Jurkat, Clone E6-1 (cell line): ENCODE measurements at places on chromosomes 2 and 18.

DNA sequence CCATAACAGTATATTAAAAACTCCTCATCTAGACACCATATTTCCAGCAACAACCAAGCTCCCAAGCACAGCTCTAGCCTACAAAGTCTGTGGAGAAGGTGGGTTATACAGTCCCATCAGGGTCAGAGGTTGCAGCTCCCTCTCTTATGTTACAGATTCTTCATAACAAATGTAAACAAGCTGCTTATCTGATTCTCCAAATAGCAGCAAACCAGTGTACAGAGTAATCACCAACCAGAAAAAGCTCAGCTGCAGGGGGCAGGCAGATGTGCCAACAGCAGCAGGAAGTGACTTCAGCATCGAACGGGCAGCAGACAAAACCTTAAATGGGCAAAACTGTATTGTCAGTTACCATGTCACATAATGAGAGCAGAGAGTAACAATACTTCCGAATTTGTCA, 52.9 kb upstream of the NABP1 start:
- DNase-seq = peak; percentile 44

DNA sequence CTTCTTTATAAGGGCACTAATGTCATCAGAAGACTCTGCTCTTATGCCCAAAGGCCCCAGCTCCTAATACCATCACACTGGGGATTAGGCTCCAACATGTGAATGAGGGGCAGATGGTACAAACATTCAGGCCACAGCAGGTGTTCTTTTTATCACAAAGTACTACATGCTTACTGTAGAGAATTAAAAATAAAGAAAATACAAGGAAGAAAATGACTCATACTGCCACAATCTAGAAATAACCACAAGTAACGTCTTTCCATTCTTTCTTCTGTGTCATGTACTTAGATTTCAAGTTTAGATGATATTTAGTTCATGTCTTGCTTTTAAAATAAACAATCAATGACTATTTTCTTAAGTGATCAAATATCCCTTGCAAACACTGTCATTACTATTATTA, 100.3 kb upstream of the NEDD4L start:
- no peak for DNase-seq

DNA sequence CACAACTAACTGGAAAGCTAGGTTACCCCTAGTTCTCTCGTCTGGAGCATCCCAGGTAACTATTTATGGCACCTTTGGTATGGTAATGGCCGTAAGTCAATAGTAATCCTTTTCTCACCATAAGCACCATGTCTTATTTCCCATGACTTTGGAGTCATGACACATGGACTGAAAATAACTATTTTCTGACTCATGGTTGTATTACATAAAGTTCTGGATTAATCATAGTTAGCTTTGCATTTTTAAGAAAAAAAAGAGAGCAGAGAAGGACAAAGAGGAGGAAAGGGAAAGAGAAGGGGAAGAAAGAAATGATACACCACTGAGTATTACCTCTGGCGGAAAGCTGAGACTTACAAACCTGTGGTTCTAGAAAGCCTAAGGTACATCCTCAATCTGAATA, 99.3 kb downstream of the BIN1 start:
- no peak for DNase-seq

- DNase-seq = no peak
Measured at GRCh38 chr2:148812306-148812705, 62.7 kb upstream of the KIF5C start.

DNA sequence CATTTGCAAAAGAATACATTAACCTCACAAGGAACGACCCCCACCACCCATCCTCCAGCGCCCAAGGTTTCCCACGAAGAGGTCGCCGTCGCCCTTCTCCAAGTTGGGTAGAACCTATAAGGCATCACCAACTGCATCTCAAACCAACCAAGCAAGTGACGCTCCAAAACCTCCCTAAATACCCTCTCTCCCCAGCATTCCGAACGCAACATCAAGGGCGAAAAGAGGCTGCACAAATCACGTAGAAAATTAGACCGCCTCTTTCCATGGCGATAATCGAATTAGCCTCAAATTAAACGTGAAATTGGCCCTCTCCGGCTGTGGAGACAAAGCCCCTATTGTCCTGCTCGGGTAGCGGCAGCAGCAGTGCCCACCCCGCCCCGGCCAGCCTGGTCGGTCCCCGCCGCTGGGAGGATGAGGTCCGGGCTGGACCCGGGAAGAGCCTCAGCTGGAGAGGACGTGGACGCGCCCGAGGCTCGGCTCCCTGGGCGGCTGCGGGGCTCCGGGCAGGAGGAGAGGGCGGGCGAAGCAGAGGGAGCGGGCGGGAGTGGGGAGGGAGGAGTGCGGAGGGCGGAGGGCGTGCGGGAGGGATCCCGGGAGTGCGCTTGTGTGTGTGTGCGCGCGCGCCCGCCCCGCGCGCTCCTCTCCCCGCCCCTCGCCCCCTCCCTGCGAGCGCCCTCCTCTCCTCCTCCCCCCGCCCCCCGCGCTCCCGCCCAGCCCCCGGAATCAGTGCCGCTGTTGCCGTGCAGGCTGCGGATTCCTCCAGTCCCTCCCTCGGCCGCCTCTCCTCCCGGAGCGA, at the start of gene SPTBN1:
Gene SPTBN1, plus strand, starts transcription at position 765 of the 799 bp plus-strand sequence. CDS start 70,092 bp downstream, outside the sequence.
- peak; percentile 53 for DNase-seq

- DNase-seq = no peak
Measured at GRCh38 chr2:203894262-203894661, 26.7 kb downstream of the CTLA4 start.

DNA sequence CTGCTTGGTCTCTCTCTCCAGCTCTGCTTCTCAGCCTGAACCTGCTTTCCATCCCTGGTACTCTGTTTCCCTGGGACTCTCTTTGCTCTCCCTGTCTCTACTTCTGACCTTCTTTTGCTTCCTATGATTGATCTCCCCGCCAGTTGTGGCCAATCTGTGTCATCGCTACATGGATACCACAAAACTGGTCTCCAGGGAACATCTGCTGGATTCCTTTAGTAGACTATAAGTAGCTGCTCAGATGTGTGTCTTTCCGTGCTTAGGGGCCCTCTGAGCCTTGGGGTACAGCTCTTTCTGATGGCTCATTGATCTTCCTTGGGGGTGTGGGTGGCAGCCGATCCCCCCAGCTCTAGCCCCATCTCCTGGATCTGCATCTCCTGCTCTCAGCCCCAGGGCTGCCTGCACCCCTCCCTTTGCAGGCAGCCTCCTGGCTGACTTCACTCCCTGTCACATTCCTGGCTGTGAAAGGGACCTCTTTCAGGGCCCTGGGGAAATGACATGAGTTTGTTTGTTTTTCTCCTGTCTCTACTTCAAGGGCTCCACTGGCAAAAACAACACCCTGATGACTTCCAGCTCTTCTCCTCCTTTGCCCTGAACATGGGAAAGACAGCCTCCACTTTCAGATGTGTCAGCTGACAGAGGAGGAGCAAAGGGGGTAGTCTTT, 333.7 kb downstream of the CYP26B1 start:
- DNase-seq = no peak

DNA sequence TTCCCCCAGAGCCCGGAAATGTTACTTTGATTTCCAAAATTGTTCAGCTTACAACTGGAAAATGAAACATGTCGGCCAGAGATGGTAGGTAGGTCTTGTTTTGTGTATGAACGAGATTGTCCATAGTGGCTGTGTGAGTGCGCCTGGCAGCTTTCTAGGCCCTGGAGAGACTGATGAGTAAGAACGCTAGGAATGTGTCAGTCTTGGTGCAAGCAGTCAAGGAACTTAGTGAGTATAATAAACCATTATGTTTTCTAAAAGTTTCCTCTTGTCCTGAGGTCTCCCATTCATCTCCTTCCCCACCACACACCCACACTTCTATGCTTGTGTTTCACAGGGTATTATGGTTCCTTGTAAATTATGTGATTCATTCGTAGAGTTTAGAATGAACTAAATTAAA, 234.2 kb downstream of the CDH2 start:
- DNase-seq = no peak

GRCh38 chr2:10022966-10023662, 20.2 kb upstream of the KLF11 start:
- no peak for DNase-seq

DNA sequence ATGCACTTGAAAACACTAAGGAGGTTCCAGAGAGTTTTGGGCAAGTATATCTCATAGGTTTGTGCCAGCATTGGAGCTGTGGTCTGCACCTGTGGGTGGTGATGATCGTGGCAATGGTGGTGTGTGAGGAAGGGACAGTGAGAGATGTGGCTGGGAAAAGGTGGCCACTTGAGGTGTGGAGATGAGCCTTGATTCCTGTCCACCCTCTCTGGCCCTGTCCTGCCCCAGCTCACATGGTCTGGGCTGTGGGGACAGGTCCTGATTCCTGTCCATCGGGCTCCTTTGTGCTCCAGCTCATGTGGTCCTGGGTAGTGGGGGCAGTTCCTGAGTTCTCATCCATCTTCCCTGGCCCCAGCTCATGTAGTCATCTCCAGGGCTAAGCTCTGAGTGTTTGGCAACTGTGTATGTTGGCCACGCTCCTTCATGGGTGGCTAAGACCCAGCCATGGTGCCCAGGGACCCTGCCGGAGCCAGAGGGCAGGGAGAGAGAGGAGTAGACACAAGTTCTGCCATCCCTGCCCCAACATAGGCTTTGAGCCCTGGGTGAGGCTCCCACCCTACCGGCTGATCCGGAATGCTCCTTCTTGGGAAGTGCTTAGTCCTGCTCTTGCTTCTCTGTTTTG, 294.4 kb upstream of the HDAC4 start:
- no peak for DNase-seq

DNA sequence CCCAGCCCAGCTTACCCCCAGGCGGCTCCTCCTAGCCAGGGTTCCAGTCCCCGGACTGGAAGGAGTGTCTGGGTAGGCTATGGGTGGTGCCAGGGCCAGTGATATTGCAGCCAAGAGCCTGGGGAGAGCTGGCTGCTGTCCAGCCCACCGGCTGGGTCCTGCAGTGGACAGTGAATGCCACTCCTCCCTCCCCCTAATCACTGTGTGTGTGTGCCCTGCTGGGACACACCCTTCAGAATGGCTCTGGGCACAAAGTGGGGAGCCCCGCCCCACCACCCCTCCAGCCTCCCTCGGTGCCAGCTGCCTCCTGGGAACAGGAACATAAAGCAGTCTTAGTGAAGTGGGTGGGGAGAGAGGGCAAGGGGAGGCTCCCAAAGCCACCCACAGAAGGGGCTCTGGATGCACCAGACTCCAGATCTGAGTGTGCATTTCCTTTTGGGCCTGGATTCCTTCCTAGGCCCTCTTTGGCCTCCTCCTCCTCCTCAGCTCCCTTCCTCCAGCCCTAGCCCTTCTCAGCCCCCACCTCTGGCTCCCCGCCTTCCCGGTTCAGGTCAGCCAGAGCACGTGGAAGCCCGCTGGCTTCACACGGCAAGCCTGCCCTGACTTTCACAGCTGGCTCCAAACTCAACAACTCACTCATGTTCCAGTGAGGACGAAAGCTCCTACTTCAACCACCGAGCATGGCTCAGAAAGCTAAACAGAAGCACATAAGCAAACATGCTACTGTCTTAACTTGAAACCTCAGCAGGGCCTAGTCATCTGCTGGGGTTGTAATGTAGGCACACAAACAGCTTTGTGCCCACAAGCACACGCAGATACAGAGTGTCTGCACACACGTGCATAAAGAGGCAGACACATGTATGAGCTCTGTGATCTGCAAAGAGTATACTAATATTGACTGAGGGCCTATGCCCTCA, 209.2 kb upstream of the SMAD2 start:
- no peak for DNase-seq

- DNase-seq = no peak
Measured at GRCh38 chr2:236915726-236916125, 170.0 kb upstream of the COPS8 start.

DNA sequence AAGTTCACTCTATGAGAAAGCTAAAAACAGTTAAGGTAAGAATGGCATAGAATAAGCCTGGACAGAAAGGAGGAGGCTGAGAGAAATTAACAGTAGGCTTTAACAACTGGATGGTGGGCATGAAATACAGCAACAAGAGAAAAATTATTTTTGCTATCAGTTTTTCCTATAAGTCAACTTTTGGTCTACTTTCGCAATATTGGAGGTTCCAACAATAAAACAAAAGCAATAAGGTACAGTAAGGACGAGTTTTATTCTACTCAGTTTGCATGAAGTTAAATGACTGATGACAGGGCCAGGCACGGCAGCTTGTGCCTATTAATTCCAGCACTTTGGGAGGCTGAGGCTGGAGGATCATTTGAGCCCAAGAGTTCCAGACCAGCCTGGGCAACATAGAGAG, 17.3 kb downstream of the RAB1A start:
- no peak for DNase-seq

GRCh38 chr18:36505665-36506064, 208.2 kb downstream of the FHOD3 start:
- no peak for DNase-seq

- DNase-seq = no peak
Measured at GRCh38 chr18:35564795-35565453, 16.6 kb upstream of the GALNT1 start.

DNA sequence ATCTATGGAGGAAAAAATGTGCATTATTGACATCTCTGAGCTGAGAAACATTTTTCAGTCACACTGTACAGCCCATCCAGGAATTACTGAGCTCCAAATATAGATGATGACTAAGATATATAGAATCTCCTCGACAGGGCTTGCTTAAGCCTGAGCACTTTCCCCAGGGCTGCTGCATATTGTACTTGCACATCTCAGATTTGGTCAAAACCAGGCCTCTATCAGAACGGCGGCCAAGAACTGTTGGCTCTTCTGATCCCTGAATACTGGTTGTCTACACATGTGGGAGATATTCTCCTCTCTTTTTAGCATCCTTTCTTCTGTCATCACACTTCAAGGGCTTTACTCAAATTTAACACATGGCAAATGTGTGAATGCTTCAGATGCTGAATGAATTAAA, 201.5 kb upstream of the SLC35G4 start:
- DNase-seq = no peak

GRCh38 chr2:136207665-136208064, 89.7 kb upstream of the CXCR4 start:
- no peak for DNase-seq

- no peak for DNase-seq
Measured at GRCh38 chr18:28690836-28691495, 514.0 kb upstream of the CDH2 start.

- no peak for DNase-seq
Measured at GRCh38 chr2:20092226-20092900, 40.9 kb upstream of the LAPTM4A start.

GRCh38 chr2:78586316-78586715, 439.2 kb upstream of the REG3G start:
- no peak for DNase-seq

DNA sequence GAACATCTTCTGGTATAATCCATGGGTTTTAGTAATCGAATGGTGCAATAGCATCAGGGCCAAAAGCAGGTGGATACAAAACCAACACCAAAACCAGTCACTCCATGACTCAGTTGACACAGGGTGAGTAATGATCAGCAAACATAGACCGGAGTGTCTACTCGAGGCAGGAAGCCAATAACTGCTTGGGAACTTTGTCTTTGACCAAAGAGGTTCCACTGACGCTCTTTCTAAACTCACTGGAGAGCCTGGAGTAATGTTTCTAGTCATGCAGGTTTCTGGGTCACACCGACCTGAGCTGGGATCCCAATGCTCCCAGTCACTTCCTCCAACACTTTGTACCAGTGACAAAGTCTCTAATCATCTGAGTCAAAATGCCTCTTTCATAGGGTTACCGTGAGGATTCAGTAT, 30.9 kb downstream of the MREG start:
- no peak for DNase-seq

- DNase-seq = no peak
Measured at GRCh38 chr2:231673348-231673770, 35.0 kb upstream of the PTMA start.

GRCh38 chr2:207955456-207955855, 69.9 kb downstream of the PLEKHM3 start:
- no peak for DNase-seq

GRCh38 chr2:198277181-198277580, 472.8 kb downstream of the PLCL1 start:
- no peak for DNase-seq

GRCh38 chr18:57649556-57650500, 28.2 kb upstream of the NARS1 start:
- no peak for DNase-seq

GRCh38 chr18:36316246-36316645, 18.7 kb downstream of the FHOD3 start:
- DNase-seq = no peak
